MG63 (cell line): ENCODE measurements at places on chromosomes 12 and 14. TPM values are rescaled to one million over a fixed set of nuclear protein-coding genes. Genes with fewer than 3 reads are reported as not detected.

DNA sequence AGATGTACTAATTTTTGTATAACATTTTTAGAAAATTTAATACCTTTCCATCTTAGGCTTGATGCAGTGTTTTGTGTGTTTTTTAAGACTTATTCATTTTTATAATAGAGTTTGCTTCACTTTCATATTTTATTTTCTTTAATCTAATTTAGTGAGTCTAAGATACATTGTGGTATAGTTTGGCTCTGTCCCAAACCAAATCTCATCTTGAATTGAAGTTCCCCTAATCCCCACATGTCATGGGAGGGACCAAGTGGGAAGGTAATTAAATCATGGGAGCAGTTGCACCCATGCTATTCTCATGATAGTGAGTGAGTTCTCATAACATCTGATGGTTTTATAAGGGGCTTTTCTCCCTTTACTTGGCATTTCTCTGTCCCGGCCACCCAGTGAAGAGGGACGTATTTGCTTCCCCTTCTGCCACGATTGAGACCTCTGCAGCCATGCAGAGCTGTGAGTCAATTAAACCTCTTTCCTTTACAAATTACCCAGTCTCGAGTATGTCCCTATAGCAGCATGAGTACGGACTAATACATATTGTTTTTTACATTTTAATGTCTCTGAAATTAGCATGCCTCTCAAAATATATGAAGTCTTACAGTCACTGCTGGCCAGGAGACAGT, 34.9 kb downstream of the GABARAPL1 start:
- DNase-seq: no peak

INHBC gene
- not detected in 2 replicates for total RNA-seq

GRCh38 chr14:67644428-67644827, 24.7 kb downstream of the ARG2 start:
- no peak for DNase-seq

GRCh38 chr12:127411166-127411915, 855.6 kb upstream of the TMEM132C start:
- DNase-seq: no peak

GRCh38 chr14:64324461-64324860, 30.3 kb upstream of the ESR2 start:
- no peak for DNase-seq

DNA sequence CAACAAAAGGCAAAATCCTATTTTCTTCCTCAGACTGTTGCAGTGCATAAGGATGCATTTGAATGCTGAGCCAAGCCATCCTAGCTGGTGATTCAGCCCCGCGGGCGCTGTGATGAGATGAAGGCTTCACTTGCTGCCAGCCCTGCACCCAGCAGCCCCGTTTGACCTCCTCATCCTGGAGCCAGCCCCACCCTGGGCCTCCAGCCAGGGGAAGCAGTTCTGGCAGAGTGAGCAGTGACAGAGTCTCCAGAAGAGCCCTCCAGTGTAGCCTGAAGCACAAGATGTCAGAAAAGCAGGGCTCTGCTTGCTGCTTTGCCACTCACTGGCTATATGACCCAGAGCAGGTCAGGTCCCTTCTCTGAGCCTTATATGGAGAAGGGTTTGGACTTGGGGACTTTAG, 96.2 kb upstream of the HSPB8 start:
- DNase-seq: peak; percentile 69

- peak; percentile 62 for DNase-seq
These were observed 14.0 kb upstream of the PEX5 start for GRCh38 chr12:7175493-7175892.

DNA sequence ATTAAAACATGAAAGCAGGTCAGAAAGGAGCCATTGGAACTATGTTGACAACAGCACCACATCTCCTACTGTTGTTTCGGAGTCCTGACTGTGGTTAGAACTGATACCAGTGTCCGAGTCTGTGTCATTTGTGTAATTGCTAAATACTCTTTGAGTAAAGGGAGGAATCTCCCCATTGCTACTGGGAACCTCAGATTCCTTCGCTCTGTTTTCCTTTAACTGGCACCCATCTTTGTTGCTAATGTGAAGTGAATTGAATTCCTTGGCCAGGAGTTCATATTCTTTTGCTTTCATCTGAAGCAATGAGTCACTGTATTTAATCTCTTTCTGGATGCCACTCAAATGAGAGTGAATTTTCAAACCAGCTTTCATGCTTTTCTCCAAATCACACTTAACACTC, 31.5 kb downstream of the RASSF9 start:
- DNase-seq: no peak

CEBPE gene
- total RNA-seq: not detected in 2 replicates

KRT3 gene
- not detected in 2 replicates for total RNA-seq

- DNase-seq: no peak
These were observed 236.9 kb upstream of the SFSWAP start for GRCh38 chr12:131473741-131474709.

GRCh38 chr14:92414690-92415445, 91.9 kb downstream of the SLC24A4 start:
- no peak for DNase-seq

KCNC2 gene
- total RNA-seq: not detected in 2 replicates

DNA sequence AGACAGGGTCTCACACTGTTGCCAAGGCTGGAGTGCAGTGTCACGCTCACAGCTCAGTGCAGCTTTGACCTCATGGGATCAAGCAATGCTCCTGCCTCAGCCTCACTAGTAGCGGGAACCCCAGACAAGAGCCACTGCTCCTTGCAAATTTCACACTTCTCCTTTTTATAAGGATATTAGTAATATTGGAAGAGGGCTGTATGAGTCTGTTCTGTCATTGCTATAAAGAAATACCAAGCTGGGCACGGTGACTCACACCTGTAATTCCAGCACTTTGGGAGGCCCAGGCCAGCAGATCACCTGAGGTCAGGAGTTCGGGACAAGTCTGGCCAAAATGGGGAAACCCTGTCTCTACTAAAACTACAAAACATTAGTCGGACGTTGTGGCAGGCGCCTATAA, 12.9 kb upstream of the ORAI1 start:
- no peak for DNase-seq

- no peak for DNase-seq
These were observed 521 bp upstream of the GMFB start for GRCh38 chr14:54489318-54489683.
